Heart left ventricle (tissue), 16 donors: ENCODE measurements at places on chromosomes 11 and 22.

GRCh38 chr22:24985826-24986214 is 33.3 kb downstream of the KIAA1671 start:
- no peaks in the 10 kb centered on the region for H3K36me3 ChIP-seq
- no peak overlapping the region for H3K4me3 ChIP-seq
- no peak for DNase-seq
- H3K27me3 ChIP-seq = no peaks in the 10 kb centered on the region

DNA sequence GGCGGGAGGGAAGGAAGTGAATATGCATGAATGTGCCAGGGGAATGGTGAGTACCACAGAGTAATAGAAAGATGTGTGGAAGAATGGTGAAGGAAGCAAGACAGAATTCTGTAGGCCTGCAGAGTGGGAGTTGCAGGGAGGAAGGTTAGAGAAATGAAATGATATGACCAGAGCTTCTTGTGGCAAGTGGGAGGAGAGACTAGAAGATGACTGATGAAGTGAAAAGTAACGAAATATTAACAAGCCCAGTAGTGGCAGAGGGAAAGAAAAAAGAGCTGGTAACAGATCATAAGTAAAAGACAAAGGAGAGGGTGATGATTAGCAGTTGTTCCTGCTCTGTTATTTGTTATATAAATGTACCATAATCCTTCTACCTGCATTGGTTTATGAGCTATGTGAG is 1.0 kb upstream of the ALKBH8 start:
- H3K4me3 ChIP-seq = no peak overlapping the region
- no peaks in the 10 kb centered on the region for H3K27me3 ChIP-seq
- no peak for DNase-seq
- H3K4me1 ChIP-seq = peaks cover 13% of the 10 kb centered on the region

DNA sequence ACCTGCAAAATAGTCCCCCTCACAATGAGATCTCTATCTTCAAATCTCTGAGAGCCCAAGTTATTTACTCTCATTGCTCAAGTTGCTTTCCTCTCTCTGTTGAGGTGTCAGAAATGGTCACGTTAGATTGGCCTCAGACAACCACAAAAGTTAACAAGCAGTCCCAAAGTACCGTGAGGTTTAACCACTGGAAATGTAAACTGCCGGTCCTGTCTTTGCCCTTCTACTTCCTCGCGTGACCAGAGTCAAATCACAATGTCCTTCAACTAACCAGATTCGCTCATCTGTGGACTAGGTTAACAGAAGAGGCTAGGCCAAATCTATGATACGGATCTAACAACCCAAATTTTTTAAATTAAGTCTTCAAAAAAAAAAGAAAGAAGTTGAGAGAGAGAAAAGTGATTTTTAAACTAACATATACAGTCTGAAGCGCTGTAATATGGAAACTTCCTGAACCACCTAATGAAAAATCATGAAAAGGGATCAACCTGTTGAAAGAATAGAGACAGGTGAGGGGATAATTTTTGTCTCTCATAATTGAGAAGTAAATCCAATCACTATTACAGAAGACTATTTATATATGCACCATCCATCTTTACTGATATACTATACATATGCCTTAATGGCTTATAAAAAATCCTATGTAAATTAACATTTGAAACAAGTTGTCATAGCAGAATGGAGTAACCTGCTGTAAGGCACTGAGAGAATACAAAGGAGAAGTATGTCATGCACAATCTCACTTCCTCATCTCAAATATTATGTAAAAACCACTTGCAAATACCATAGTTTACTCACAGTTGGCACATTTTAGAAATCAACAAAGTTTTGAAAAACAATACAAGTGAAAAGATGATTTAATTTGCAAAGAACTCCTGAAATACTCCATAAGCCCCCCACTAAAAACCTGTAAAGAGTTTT is 3.3 kb upstream of the JAML start:
- H3K27me3 ChIP-seq = no peaks in the 10 kb centered on the region
- no peak for DNase-seq
- peaks cover 5% of the 10 kb centered on the region for H3K36me3 ChIP-seq

- no peaks in the 10 kb centered on the region for H3K4me1 ChIP-seq
- H3K36me3 ChIP-seq = peaks cover 55% of the 10 kb centered on the region
- H3K27ac ChIP-seq = no peak overlapping the region
- DNase-seq = no peak
- no peak overlapping the region for H3K4me3 ChIP-seq
- no peaks in the 10 kb centered on the region for H3K27me3 ChIP-seq
Observed at GRCh38 chr11:35214792-35215193, 75.8 kb downstream of the CD44 start.

DNA sequence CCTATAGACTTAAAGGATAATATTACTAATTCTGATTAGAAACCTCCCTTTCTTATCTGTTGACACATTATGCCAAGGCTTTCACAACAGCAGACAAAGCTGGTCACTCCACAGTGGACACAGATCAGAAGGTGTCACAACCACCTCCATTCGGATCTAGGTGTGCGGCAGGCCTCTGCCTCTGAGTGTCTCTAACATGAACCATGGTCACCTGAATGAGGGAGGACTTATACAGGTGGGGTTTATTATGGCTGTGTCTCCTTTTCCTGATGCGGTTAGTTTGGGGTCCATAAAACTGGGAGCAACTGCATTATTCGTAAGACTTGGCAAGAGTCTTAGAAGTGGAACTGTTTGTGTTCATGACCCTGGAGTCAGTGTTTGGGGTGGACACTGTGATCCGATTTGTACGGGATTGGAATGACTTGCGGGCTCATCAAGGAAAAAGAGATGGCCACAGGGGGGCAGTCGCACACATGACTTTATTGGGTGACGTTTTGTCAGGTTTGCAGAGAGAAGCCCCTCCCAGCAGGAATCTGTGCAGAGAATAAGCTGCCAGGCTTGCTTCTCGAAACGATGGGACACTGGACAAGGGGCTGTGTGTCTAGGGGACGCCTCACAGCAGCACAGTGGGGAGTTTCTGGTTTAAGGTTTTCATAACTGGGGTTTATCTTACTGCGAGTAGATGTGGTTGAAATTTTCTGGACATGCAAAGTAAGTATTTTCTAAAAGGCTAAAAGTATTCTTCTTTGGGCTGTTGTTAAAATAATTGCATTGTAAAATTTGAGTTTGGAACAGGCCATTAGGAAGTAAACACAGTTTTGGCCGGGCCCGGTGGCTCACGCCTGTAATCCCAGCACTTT is 90.6 kb downstream of the GAB4 start:
- H3K4me3 ChIP-seq = no peak overlapping the region
- peak; percentile 18 for DNase-seq
- peaks cover 11% of the 10 kb centered on the region for H3K27me3 ChIP-seq
- H3K36me3 ChIP-seq = no peaks in the 10 kb centered on the region
- no peak overlapping the region for H3K27ac ChIP-seq
